MG63 (cell line): ENCODE measurements at places on chromosomes 2 and 18. TPM values are rescaled to one million over a fixed set of nuclear protein-coding genes. Genes with fewer than 3 reads are reported as not detected.

DNA sequence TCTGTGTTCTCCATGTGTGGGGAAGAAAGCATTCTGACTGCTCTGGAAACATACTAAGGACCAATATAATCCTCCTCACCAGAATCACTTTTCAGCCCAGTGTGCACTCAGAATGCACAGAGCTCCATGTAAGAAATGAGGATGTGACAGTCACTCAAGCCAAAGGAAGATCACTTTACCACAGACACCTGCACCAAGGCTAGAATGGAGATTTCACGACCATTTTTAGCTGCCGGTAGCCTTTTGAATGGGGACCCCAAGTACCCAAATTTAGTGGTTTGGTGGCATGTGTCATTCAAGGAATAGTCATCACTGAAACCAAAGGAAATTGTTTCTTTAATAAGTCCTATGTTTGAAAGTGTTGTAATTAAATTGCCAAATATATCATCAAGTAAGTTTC lies 613.2 kb upstream of the ACVR2A start:
- no peak for DNase-seq

- no peak for DNase-seq
These were observed 993.6 kb downstream of the LRP1B start for GRCh38 chr2:141137122-141137693.

DNA sequence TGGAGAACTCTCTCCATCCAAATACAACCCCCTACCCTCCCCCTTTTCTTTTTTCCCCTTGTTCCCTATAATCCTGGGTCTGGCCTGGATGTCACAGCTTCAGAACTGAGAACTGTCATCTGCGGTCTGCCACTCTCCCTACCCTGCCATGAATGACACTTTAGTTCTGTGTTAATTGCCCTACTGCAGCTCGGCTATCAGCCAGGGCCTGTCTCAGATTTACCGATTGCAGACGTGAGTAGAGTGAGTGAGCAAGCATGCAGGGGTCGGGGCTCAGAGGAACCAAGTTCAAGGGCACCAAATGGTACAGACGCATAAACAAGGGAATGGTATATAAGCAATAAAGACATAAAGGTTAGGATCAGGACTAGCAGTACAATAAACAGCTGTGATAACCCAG lies 967.8 kb downstream of the BCL11A start:
- DNase-seq, result no peak

- DNase-seq, result no peak
These were observed 46.3 kb downstream of the ATL2 start for GRCh38 chr2:38330754-38331153.

DNA sequence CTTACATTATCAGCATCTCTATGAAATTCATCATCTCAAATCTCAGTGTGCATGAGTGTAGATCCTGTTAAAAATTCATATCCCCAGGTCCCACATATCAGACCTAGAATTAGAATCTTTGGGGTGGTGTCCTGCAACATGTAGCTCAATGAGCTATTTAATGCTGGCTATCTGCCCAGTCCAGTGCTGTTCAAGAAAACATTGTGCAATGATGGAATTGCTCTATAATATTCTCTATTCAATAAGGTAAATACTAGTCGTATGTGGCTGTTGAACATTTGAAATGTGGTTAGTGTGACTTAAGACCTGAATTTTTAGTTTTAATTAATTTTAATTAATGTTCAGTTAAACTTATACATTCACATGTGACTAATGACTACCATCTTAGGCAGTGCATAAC lies 127.4 kb downstream of the NOL4 start:
- no peak for DNase-seq

GRCh38 chr2:32271063-32271462 lies 6.4 kb upstream of the NLRC4 start:
- no peak for DNase-seq

DNA sequence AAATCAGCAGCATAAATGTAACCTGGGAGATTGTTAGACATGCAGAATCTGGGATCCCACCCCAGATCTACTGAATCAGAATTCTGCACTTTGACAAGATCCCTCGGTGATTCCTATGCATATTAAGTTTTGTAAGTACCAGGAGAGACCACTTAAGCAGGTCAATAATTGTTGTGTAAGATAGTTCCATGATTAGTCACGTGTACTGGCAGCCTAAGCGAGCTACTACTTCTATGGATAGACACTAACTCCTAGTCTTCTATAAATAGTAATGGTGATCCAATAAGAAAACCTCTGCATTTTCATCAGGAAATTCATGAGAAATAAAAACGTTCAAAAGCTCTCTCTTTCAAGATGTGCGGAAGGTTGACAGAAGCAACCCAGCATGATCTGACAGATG lies 988.2 kb upstream of the CHAC2 start:
- DNase-seq, result no peak

GRCh38 chr2:159432610-159433009 lies 146.1 kb upstream of the WDSUB1 start:
- DNase-seq, result no peak

GRCh38 chr2:217459680-217460405 lies 543.0 kb downstream of the TNS1 start:
- no peak for DNase-seq

DNA sequence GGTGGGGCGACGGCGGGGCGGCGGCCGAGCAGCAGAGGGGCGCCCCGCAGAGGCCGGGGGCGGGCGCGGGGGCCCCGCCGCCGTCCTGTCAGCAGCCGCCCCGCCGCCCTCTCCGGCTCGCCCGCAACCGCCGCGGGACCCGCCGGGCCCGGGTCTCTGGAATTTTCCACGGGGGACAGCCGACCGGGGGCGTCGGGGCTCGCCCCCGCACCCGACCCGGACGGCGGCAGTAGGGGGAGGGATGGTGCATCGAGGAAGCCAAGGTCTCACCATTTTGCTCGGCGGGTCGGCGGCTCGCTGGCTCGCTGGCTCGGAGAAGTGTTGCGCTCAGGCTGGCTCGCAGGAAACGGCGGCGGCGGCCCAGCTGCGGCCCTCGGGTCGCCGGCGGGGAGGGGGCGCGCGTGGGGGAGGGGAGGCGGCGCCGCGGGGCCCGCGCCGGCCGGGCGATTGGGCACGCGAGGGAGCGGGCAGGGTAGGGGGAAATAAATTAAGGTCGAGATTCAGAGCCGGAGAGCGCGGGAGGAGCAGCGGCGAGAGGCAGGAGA lies 405 bp downstream of the PPP3R1 start:
- DNase-seq, result peak; percentile 35

DNA sequence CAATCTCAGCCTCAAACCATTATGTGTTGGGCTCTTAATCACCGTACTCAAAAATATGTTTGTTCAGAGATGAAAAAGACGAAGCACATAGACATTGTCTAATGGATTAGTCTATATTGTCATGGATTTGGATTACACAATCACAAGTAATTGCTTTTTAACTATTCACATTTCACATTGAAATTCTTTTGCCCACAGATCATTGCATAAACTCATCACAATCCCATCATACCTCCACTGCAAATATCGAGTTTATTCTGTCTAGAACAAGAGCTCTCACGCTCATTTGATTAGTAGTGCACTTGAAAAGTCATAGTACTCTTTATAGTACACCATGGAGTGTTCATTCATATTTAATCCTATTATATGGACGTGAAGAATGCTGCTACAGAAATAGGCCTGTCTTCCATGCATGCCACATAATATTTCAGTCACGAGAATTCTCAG lies 97.9 kb upstream of the SOX11 start:
- DNase-seq, result no peak

GRCh38 chr2:220930271-220931076 lies 641.6 kb downstream of the EPHA4 start:
- no peak for DNase-seq

- DNase-seq, result peak; percentile 47
These were observed 161.2 kb upstream of the PIEZO2 start for GRCh38 chr18:11310476-11311086.

DNA sequence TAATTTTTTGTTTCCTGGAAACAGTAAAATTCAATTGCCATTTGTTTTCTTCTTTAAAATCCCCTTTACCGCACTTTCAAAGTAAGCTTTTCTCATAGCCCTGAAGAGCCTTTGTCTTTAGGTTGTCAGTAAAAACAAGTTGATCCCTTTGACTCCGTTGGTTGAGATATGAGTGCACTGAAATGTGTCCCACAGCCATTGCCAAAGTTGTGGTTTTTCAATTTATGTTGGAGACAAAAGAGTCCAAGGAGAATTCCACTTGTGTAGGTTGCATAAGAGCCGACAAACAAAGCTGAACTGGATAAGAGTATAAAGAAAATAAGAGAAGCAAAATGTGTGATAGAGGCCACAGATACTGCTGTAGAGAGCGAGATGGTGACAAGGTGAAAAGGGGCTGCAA lies 26.1 kb upstream of the HNMT start:
- DNase-seq, result no peak

GRCh38 chr2:18930971-18931370 lies 341.6 kb upstream of the NT5C1B start:
- no peak for DNase-seq

GRCh38 chr2:181585732-181586131 lies 71.2 kb downstream of the CERKL start:
- no peak for DNase-seq

DNA sequence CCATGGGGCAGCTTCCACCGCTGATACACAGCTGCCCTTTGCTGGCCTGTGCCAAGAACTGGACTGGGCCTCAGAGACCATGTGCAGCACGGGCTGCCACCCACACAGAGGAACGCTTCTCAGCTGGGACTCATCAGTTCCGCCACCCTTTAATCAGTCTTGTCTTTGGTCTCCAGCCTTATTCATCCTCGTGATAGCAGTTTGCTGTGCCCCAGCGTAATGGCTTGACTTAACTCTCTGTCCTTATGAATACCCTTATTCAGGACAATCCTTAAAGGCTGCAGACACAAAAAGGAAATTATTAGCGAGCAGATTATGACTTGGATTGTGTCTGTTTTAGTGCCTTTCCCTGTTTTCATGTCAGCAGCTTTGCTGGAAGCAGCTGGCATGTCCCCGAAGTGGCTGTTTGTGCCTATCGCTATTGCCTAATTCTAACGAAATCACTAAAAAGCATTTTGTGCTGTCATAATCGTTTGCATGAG lies 108.9 kb upstream of the DAPL1 start:
- no peak for DNase-seq

DNA sequence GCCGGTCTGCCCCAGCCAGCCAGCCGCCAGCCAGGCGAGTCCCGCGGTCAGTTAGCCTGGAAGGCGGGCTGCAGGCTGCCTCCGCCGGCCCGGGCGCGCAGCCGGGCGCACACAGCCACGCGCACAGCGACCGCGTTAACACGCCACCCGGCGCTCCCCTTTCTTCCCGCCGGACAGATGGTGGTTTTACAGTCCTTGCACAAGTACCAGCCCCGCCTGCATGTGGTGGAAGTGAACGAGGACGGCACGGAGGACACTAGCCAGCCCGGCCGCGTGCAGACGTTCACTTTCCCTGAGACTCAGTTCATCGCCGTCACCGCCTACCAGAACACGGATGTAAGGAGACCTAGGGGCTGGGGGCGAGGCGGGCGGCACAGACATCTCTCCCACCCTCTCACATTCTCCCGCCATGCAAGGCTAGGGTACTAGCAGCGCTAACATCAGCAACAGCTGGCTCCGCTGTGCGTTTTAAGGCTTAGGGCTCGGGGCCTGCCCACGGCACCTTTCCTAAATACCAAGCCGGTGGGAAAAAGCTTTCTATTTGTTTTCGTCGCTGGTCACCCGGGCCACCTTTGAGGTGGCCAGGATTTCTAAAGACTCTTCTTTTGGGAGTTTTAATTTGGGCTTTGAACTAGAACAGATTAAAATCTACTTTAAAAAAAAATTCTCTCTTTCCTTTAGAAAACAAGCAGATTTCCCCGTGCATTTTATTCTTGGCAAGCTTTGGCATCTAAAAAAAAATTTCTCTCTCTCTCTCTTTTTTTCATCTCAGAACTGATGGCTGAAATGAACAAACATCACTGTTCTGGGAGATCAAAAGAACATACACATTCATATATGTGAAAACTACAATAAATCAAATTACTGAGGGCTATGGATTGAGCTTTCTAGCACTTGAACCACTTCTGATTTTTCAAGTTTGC lies 2.9 kb downstream of the TBR1 start:
- peak; percentile 75 for DNase-seq

- no peak for DNase-seq
These were observed 194.6 kb upstream of the MEIS1 start for GRCh38 chr2:66240286-66240685.

DNA sequence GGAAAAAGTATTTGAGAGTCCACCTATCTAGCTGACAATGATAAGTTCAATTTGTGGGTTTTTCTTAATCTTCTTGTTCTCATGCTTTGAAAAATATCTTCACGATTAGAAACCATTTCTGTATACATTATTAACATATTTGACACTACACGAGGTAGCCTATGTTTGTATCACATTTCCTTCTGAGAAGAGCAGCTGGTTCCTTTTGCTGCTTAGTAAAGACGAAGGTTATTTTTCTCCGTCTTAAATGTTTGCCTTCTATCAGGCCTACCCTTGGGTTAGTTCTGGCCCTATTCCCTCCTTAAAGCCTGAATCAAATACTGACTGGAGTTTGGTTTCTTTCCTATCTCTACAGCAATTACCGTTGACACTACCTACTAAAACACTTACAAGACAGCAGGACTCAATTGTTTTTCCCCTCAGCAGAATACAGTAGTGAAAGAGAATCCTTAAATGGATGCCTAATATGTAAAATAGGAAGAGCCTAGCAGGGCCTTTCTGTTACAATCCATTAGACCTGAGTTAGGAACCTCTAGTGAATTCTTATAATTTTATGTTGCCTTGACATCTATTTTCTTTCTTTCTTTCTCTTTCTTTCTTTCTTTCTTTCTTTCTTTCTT lies 790.4 kb downstream of the EPHA4 start:
- DNase-seq, result no peak

- DNase-seq, result no peak
These were observed 63.6 kb downstream of the TRAPPC12 start for GRCh38 chr2:3443083-3443482.

DNA sequence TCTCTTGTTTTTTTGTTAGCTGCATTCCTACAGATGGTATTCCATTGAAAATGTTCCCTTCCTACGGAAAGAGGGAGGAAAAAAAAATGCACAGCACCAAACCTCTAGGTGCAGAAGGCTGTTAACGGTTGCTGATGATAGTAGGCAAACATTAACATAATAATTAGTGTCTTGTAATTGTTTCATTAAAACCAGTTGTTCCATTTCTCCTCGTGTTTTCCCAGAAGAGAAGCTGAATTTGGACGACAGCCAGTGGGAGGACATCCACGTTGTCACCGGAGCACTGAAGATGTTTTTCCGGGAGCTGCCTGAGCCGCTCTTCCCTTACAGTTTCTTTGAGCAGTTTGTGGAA lies 494.7 kb downstream of the ARHGAP15 start:
- DNase-seq, result no peak

- DNase-seq, result no peak
These were observed 201.2 kb downstream of the CCDC178 start for GRCh38 chr18:33239298-33239697.

The C2orf68 gene
- 16.2 and 17.3 TPM in 2 replicates for total RNA-seq

The CREG2 gene
- not detected in 2 replicates for total RNA-seq

The RGPD4 gene
- 0.05 TPM in 1 of 2 replicates, not detected in the other for total RNA-seq

The SIX2 gene
- 5.2 and 14.0 TPM in 2 replicates for total RNA-seq

The METTL21A gene
- total RNA-seq, result 35.5 and 48.6 TPM in 2 replicates

The CCDC74B gene
- 0.54 and 3.9 TPM in 2 replicates for total RNA-seq

The DRC1 gene
- not detected in 2 replicates for total RNA-seq

The TUBB8B gene
- not detected in 2 replicates for total RNA-seq

The RHBDD1 gene
- total RNA-seq, result 5.1 and 19.6 TPM in 2 replicates

The MYO7B gene
- 0.89 TPM in 1 of 2 replicates, not detected in the other for total RNA-seq

The ALK gene
- not detected in 2 replicates for total RNA-seq

The EPAS1 gene
- 27.6 and 46.1 TPM in 2 replicates for total RNA-seq

The NOSTRIN gene
- total RNA-seq, result 0.23 and 0.35 TPM in 2 replicates

The DTNA gene
- total RNA-seq, result 0.22 and 0.33 TPM in 2 replicates

The ANKRD62 gene
- total RNA-seq, result not detected in 2 replicates

The TLX2 gene
- 0.07 and 1.2 TPM in 2 replicates for total RNA-seq

The BUB1 gene
- 54.3 and 87.3 TPM in 2 replicates for total RNA-seq

The TMEFF2 gene
- 2.2 and 3.0 TPM in 2 replicates for total RNA-seq

The SLC9A2 gene
- total RNA-seq, result not detected in 2 replicates
